NCI-H2171 treated with DMSO at 0.1 percent for 48 hours (cell line): ENCODE measurements at places on chromosomes 2 and 18.
A peak's percentile ranks its signal among the peaks of the same experiment; 100 is the strongest.

DNA sequence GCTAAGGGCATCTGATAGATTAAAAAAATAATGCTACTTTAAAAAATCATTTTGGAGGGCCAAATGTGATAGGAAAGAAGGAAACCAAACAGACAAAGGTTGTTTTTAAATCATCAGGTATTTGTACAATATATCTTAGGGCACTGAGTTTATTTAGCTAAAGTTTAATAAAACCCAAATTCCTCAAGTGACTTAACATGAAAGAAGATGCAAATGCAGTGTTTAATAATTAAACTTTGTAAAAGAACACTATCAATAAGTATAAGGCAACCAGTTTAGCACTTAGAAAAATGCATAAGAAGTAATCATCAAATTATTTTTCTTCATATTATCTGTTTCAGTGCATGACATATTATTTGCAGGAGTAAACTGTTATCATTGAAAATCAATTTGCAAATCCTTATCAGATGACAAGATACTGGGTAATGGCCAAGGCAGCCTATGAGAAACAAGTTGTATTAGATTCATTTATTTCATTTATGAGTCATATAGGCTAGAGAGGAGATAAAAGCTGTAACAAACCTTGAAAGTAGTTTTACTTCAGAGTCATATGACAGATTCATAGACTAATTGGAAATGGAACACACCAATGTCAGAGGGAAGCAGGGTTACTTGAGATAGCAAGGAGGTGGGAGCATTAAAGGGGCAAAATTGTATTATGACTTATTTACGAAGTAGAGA is 165.5 kb downstream of the GCA start:
- no peak for DNase-seq

- DNase-seq: no peak
Observed at GRCh38 chr2:31151501-31151900, 13.3 kb upstream of the GALNT14 start.

DNA sequence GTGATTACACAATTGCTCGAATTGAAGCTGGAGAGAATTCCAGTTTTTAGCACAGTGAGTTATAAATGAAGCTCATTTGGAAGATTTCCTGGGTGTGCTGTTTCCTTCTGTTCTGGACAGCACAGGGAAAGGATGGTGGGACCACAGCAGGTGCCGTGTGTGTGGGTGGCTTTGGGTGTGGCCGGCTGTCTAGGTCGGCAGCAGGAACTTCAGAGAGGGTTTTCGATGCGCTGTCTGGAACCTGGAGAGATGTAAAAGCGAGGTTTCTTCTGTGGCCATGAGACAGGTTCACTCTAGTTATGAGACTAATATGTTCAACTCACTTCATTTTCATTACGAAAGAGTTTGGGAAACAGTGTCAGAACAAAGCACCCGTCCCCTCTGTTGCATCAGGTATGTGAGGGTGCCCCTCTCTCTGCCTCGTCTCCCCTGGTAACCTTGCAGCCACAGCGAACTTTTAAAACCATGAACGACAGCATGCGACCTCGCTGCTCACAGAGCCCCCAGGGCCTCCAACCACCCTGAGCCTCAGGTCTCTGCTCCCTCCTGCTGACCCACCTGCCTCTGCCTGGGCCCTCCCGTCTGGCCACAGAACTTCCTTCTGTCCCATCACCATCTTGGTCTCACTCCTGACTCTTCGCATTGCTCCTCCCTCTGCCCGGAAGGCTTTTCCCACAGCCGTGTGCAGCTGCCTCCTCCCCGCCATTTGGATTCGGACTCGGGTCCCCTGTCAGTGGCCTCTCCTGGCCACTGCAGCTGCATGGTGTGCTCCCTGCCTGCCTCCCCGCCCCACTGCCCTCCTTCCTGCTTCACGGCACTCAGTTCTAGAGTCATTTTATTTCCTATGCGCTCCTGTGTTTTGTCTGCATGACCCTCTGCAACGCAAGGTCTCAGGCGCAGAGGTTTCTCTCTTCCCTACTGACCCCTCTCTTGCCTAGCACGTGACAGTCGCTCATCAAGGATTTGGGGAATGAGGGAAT is 151.2 kb downstream of the NDUFA10 start:
- DNase-seq: no peak

DNA sequence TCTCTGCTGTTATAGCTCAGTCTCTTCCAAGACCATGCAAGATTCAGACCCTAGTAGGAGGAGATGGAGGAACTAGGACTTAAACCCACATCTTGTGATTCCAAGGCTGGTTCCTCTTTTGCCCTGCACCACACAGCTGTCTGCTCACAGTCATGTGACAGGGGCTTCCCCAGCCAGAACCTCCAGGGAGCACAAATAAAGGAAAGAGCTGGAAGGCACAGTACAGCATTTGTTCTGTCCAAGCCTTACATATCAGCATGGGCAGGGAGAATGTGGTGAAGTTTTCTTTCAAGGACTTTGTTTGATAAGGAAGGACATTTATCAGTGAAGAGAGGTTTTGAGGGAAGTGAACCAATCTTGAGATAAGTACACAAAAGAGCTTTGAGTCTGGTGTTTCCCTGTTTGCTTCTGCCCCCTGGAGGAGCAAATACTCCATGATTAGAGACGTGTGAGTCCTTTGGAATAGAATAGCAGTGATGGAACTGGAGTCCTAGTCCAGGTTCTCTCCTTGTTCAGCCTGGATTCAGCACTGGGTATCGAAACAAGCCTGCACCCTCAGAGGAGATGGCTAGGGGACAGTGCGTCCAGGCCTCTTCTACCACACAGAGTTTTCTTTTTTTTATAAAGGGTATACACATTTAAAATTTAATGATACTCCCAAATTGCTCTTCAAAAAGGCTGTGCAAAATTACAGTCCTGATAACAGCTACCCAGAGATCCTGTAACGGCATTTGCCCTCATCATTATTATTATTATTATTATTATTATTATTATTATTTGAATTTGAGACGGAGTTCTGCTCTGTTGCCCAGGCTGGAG is 24.6 kb upstream of the CASP10 start:
- DNase-seq: peak; percentile 73

GRCh38 chr2:54709336-54709809 is 14.1 kb upstream of the EML6 start:
- no peak for DNase-seq
